ENCODE measurements at places on chromosomes 1 and 21. TPM values are rescaled to one million over a fixed set of nuclear protein-coding genes. Genes with fewer than 3 reads are reported as not detected.

The S100A3 gene
- total RNA-seq = not detected

The FAM110D gene
- total RNA-seq = not detected

GRCh38 chr1:56922070-56922469 is 43.7 kb downstream of the C8B start:
- DNase-seq = no peak

DNA sequence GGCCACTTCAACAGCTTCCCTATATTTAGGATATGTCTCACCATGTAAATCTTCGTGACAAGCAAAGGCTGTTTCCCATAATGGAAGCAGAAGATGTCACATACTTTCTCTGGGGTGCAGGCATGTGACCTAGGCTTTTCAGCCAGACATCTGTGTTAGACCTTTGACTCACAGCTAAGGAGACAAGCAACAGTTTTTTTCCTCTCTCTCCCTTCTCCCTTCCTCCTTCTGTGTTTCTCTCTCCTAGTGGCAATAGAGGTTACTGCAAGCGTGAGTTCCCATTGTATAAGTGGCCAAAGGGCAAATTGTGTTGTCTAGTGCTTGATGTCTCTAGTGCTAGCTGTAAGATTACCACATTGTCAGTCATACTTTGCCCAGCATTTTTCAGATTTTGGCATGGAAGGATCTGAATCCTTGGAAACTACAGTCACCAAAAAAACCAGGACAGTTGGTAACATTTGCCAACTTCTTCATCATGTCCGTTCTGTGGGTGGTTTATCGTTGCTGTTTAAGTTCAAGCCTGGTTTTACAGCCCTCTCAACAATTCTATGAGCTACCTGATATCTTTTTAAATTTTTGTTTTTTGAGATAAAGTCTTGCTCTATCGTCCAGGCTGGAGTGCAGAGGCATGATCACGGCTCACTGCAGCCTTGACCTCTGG is 44.4 kb upstream of the RABGAP1L start:
- peak; percentile 34 for DNase-seq

DNA sequence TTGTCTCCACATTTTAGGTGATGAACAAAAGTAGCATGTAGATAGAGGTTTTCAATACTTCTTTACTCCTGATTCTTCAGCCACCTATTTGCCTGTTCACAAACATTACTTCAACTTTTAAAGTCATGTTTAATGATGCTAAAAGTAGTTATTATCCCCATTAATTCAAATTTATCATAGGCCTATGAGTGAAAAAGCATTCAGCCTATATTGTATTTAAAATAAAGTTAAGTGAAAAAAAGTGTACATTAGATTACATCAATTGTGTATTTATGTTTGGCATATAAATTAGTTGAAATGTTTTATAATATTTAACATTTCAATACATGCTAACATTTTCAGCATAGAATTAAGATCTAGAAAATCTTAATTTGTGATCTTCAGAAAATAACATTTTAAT is 10.5 kb downstream of the CDKN2C start:
- DNase-seq = no peak

DNA sequence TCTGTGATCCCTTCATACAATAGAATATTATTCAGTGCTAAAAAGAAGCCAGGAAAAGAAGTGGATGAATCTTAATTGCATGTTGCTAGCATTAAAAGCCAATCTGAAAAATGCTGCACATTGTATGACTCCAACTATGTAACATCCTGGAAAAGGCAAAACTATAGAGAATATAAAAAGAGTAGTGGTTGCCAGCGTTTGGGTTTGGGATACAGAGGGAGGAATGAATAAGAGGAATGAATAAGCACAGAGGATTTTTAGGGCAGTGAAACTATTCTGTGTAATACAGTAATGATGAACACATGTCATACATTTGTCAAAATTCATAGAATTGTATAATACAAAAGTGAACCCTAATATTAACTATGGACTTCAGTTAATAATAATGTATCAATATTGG is 42.5 kb downstream of the GPR88 start:
- no peak for DNase-seq
